Fibroblast of the aortic adventitia (primary cell): ENCODE measurements at places on chromosomes 16 and 17.

- no peak for DNase-seq
Observed at GRCh38 chr17:36978810-36979564, 30.2 kb downstream of the AATF start.

DNA sequence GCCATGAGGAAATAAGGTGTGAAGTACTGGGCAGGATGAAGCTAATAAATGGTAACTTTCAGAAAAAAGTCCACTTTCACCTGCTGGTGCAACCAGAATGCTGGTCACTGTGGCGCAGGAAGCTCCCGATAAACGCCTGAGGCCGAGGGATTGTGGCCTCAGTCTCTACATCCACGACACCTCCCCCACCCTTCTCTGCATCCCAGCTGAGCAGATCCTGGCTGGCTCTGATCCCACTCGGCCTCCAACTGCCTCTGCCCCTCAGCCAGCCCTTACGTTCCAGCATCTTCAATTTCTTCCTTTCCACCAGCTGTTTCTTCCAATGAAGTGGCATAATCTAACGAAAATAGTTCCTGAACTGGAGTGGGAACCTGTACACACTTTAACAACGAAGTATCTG is 49.5 kb downstream of the COX4I1 start:
- no peak for DNase-seq

DNA sequence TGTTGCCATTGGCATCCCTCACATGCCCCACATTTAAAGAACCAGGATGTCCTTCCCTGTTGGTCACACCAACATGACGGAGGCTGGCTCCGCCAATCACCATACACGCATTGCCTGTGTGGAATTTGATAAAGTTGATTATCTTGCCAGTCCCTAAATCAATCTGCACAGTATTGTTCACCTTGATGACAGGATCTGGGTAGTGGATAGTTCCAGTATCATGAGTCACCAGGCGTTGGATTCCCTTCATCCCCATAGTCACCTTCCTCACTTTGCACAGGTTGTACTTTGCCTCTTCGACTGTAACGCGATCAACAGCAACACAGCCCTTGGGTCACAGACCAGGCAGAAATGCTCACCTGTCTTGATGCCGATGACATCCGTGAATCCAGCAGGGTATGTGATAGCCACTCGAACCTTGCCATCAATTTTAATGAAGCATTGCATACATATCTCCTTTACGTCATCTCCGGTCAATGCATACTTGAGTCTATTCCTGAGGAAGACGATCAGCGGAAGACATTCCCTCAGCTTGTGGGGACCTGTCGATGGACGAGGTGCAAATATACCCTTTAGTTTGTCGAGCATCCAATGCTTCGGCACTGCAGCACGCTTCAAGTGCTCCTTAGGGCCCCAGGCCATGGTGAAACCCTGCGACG is 14.2 kb downstream of the CTRB2 start:
- DNase-seq: no peak

DNA sequence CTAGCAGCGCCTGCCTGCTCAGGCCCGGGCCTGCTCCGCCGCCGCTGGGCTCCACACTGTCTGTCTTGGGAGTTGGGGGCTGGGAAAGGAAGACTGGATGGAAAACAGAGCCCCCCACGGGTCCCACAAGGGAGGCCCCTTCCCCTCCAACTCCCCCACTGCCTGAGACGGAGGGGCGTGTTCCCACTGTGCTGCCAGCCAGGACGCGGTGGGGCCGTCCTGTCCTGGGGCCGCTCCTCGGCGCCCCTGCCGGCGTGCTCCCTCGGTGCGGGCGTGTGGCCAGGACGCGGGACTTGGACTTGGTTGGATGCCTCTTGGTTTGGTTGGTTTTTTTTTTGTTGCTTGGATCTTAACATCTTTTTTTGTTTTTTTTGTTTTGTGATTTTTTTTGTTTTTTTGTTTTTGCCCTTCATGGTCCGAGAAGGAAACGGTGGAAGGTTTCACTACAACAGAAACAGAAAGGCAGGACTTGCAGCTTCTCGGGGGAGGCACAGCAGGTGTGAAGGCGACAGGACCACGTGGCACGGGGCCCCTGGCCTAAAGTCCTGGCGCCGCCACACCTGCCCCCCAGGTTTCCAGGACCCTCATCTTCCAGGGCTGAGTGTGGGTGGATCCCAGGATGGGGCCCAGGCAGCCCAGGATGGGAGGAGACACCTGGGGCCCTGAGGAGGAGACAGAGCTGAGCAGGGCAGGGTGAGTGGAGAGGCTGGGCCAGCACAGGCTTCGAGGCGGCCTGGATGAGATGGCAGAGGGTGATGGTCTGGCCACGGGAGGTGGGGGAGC is 16.0 kb downstream of the ENGASE start:
- peak; percentile 2 for DNase-seq

GRCh38 chr16:74574146-74574545 is 32.8 kb downstream of the GLG1 start:
- DNase-seq: no peak

GRCh38 chr17:79629548-79630049 is 18.7 kb upstream of the RBFOX3 start:
- DNase-seq: no peak

DNA sequence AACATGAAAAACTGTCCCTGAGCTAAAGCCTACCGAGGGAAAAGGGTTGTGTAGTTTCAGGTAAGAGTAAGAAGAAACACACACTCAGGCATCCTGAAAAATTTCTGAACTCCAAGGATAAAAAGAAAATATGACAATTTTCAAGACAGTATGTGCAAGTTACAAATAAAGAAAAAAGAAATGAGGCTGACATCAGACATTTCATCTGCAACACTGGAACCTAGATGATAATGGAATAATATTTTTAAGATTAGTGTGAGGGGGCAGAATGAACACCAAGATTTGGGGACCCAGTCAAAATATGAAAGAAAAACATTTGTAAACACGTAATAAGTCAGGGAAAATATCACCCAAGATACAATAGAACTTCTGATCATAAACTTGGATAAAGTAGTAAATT is 135.9 kb upstream of the PSMD7 start:
- DNase-seq: no peak

- no peak for DNase-seq
Observed at GRCh38 chr16:342455-343213, 9.9 kb downstream of the AXIN1 start.

- DNase-seq: no peak
Observed at GRCh38 chr17:31467502-31468256, 76.2 kb downstream of the RAB11FIP4 start.

GRCh38 chr16:50908468-50908867 is 166.6 kb downstream of the CYLD start:
- no peak for DNase-seq

DNA sequence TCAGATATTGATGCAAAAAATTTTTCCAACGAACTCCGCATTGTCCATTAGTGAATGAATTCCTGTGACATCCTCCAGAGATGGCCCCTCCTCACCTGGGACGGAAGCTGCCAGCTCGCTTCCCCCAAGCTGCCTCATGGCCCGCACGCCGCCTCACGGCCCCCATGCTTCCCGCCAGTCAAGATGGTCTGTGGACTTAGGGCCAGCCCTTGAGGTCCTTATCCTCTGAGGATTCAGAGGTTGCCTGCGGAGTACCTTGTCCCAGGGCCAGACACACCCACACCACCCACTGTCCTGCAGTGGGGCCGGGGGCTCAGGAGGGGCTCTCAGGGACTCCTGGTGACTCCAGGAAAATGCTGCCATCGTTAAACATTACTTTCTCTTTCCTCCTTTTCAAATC is 73.6 kb downstream of the SEC14L1 start:
- DNase-seq: no peak

- DNase-seq: no peak
Observed at GRCh38 chr16:71172481-71173207, 57.9 kb downstream of the HYDIN start.

DNA sequence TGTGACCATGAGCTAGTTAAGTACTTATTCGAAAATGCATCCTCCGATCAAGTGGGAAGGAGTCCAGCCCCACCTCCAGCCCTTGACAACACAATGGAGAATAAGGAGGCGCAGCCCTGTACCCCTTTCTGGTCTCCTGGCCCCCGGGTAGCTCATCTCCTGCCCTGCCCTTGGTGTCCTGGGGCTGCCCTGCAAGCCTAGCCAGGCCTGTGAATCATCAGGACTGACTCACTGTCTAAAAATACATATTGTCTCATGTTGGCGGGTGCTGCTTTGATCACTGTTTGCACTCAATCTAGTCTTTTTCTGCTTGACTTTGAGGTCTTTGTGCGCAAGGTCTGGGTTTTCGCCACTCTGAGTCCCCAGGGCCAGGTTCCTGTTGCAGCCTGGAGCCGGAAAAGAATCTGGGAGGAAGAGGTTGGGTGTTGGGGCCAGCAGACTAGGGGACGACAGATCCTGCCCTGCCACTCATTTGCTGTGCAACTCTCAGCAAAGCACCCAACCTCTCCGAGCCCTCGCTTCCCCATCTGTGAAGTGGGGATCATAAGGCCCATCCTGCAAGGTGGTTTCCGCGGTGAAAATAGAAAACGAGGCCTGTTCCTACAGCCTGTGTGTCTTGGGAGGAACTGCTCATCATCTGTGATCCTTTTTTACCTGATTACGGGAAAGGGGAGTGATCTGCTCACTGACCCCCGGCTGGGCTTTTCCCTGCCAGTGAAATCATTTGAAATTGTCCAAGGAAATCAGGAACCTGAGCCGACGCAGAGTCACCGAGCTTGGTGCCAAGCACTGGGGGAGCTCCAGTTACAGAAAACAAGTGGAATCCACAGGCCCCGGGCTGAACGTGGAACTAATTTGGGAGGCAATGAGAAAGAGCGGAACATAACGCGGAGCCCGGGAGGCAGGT is 230.4 kb downstream of the PARN start:
- DNase-seq: peak; percentile 78

GRCh38 chr17:57466521-57466920 is 210.2 kb downstream of the MSI2 start:
- DNase-seq: no peak
